Renal cortex interstitium (tissue), 15 donors: ENCODE measurements at places on chromosomes 2 and 18.
A peak's percentile ranks its signal among the peaks of the same experiment; 100 is the strongest.

GRCh38 chr18:48607056-48607984 lies 68.5 kb downstream of the CTIF start:
- DNase-seq = no peak

GRCh38 chr18:56127322-56128099 lies 510.9 kb downstream of the TXNL1 start:
- DNase-seq = no peak

DNA sequence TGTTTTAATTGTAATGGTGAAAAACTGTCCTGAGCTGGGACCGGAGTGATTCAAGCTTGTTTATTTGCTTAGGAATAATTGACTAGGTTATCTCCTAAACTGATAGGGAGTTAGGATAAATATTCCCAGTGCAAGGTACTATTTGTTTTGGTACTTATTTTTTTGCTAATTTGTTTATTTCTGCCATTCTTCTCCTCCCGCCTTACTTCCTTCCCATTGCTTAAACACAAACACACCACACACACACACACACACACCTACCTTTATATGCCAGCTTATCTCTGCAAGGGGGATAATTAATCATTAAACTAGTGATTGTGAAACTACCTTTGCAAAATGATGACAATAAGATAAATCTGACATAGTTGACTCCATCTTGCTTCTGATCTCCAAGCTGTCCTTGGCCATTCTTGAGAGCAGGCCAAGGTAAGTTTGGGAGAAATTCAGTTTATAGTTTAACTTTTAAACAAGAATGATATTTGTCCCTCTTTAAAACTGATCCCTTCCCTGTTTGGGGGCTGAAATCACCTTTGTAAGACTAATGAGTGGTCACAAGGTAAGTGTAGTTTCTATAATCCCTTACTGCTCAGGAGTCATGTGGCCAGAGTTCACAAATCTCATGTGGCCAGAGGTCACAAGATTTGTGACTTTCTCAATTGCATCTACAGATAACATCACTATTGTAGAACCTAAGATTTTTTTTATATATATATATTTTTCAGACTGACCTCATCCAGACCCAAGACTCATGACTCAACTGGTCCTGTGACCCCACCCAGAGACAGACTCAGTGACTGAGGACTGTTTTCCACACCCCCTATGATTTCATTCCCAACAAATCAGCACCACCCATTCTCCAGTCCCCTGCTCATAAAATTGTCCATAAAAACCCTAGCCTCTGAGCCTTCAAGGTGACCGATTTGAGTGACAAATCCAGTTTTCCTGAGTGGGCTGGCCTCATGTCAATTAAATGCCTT lies 83.1 kb upstream of the LRRTM4 start:
- no peak for DNase-seq

DNA sequence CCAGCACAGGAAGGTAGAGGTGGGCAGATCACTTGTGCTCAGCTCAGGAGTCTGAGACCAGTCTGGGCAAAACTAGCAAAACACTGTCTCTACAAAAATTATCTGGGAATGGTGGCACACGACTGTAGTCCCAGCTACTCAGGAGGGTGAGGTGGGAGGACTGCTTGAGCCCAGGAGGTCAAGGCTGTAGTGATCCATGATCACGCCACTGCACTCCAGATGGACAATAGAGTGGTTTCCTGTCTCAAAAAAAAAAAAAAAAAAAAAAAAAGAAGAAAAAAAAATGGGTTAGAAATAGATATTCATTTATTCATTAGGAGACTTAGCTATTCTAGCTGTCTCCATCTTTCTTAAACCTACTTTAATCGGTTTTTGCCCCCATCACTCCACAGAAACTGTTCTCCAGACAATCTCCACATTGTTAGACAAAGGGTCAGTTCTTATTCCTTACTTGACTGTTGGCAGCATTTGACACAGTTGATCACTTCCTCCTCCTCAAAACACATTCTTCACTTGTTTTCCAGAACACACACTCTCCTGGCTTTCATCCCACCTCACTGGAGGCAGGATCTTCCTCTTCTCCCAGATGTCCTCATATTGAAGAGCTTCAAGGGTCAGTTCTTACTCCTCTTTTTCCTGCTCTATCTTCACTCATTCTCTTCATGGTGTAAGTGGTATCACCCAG lies 103.1 kb downstream of the DTNB start:
- no peak for DNase-seq

- no peak for DNase-seq
These were observed 69.8 kb downstream of the POU3F3 start for GRCh38 chr2:104923665-104924064.

DNA sequence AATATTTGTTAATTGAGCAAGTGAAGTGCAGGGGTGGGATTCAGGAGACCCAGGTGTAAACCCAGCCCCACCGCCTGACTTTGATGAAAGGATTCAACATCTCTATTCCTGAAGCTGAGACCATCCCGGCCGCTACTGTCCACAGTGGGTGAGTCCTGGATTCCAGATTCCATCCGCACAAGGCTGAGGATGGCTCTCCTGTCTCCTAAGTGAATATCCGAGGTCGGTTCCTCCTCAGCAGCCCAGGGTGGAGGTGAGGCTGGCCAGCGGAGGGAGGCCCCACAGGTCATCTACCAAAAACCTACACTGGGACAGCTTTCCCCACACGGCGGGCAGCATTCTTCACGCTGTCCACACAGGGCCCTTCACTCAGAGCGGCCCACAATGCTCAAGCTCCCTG lies 57.6 kb downstream of the ACKR3 start:
- DNase-seq = no peak

GRCh38 chr2:239114119-239114581 lies 266.3 kb downstream of the TWIST2 start:
- no peak for DNase-seq

- DNase-seq = no peak
These were observed 119.8 kb downstream of the LDLRAD4 start for GRCh38 chr18:13338318-13338717.

- DNase-seq = no peak
These were observed 23.7 kb downstream of the KCNF1 start for GRCh38 chr2:10935366-10935918.

DNA sequence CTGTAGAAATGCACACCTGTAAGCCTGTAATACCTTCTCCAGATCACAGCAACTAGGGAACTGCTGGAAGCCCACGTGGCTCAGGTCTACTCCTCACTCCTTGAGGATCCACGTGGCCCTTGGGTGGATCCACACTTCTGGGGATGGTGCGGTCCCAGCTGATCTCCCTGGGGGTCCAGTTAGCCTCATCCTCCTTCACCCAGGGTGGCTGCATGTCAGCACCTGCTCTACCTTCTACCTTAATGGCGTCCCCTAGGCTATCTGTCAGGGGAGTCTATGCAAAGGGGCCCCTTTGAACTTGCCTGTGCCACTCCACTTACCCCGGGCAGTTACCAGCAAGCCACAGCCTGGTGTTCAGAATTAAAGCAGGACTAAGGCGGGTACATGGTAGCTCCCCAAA lies 284.7 kb downstream of the MYCN start:
- no peak for DNase-seq

GRCh38 chr2:106020032-106020431 lies 174.1 kb downstream of the UXS1 start:
- no peak for DNase-seq

GRCh38 chr18:69838620-69839411 lies 108.9 kb downstream of the CD226 start:
- DNase-seq = no peak

- DNase-seq = no peak
These were observed 415.4 kb upstream of the RGPD4 start for GRCh38 chr2:107411267-107411666.

DNA sequence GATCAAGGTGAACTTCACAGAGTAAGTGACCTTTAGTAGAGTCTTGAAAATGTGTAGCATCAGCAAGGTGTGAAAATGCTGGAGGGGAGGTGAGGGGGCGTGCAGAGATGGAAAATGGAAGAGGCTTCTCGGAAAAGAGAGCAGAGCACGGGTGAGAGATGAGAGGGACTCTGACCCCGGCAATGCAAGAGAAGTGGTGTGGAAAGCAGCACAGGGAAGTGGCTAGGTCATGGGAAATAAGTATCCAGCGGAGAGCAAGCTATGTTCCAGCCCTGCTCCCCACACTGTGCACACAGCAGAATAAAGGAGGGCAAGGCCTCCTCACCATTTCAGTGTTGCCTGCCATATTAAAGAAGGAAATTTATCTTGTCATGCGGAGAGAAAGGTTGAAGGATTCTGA lies 241.7 kb upstream of the DOK6 start:
- no peak for DNase-seq

GRCh38 chr2:15107137-15107536 lies 454.0 kb downstream of the NBAS start:
- DNase-seq = no peak

GRCh38 chr2:112004253-112004645 lies 50.8 kb upstream of the TMEM87B start:
- no peak for DNase-seq

DNA sequence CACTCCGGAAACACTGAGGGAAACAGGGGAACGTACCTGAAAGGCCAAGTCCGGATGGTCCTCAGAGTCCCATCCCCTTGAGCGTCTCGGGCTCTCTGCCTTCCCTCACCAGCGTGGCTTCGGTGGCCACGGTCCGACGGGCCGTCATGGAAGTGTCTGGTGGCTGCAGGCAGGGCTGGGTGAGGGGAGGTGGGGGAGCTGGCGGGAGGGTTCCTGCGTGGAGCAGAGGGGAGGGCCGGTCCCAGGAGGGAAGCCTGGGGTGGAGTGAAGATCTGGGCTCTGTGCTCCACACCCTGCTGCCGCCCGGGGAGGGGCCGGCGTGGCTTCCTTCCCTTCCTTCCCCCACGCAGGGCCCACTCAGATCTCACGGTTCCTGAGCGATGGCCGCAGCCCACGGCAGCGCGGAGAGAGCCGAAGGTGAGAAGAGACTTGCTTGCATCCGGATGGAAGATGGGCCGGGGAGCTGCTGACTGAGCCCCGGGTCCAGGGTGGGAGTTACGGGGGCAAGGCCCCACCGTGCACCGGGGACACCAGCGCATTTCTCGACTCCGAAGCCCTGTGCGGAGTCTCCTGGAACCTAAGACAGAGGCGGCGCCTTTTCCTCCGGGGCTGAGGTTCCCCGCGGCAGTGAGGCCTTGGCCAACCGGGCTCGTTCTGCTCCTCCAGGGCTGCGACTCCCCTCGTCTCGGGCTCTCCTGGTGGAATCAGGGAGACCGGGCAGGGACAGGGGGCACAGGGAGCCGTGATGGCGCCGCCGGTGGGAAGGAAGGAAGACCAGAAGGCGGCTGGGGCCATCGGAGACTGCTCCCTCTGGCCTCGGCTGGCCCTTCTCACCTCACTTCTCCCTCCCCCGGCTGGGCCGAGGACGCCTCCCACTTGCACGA lies 49.1 kb downstream of the KCNF1 start:
- DNase-seq = no peak

DNA sequence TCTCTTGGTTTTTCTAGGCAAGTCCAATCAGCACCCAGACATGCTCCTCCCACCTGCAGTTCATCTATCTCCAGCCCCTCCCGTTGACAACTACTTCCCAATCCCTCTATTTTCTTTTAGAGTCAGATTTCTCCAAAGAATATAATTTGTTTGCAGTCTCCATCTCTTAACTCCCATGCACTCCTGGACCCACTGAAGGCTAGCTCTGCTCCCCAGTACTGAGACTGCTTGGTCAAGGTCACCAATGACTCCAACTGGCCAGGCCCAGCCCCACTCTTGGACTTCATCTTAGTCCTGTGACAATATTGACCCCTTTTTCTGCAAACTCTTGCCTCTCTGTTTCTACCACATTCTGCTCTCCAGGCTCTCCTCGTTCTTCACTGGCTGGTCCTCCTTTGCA lies 62.0 kb downstream of the BCL2L11 start:
- no peak for DNase-seq

- DNase-seq = no peak
These were observed 495.6 kb downstream of the TMX3 start for GRCh38 chr18:68219274-68219673.

DNA sequence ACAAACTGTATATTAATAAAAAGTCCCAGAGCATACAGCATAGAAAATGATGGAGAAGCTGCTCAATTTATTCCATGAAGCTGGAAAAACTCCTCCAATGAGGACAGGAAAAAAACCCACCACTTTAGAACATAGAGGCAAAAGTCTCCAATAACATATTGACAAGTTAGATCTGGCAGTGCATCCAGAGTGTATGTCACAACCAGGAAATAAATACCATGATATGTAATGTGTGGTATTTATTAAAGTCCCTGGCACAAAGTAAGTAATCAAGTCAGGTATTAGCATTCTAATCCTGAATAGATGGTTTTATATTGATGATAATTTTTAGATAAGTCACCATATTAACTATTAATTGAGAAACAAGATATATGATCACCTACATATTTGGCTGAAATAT lies 427.3 kb upstream of the HS6ST1 start:
- DNase-seq = no peak

DNA sequence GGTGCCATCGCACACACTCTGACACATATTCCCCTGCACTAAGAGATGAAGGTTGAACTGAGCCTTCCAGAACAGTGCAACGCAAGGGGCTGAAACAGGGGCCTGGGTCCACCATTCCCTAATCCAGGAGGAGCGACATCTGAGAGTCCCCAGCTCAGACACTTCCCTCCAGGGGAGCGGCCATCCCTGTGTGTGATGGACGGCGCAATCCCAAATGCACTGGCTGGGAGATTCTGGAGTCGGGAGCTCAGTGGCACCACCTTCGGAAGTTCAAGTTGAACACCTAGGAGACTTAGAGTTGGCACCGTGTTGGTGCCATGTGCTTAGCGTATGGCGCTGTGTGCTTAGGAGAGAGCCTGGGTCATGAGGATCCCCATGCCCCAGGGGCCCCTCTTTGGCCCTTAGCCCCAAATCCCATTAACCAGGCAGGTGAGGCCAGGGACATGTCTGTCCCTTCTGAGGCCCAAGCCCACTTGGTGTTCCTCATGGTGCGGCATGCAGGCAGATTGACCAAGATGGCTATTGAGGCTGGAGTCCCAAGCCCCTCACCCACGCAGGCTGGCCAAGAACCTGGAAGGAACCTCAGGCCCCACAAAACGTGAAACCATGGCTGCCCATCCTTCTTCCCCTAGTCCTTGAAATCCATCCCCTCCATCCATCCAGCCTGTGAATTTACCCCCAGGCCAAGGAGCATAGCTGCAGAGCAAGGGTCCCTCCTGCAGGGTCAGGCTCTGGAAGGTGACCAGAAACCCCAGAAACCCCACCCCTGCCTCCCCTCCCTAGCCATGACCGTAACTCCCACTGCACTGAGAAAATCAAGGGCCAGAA lies 114.1 kb upstream of the OTOS start:
- DNase-seq = no peak

DNA sequence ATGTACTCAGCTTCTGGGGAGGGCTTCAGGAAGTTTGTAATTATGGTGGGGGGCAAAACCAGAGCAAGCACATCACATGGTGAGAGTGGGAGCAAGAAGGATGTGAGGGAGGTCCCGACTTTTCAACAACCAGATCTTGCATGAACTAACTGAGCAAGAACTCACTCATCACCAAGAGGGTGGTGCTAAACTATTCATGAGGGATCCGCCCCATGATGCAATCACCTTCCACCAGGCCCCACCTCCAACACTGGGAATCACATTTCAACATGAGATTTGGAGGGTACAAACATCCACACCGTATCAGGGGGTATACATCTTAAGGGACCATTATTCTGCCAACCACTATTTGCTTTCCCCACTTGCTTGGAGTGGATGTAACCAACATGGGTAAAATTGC lies 209.6 kb upstream of the HNRNPA3 start:
- DNase-seq = no peak

GRCh38 chr18:77765468-77765867 lies 515.8 kb downstream of the GALR1 start:
- peak; percentile 32 for DNase-seq
